ENCODE measurements at places on chromosomes 5 and 9.

GRCh38 chr9:95620722-95621121, 104.0 kb upstream of the PTCH1 start:
- no peak for DNase-seq

- no peak for DNase-seq
Measured at GRCh38 chr5:137281201-137281600, 217.9 kb downstream of the SPOCK1 start.

DNA sequence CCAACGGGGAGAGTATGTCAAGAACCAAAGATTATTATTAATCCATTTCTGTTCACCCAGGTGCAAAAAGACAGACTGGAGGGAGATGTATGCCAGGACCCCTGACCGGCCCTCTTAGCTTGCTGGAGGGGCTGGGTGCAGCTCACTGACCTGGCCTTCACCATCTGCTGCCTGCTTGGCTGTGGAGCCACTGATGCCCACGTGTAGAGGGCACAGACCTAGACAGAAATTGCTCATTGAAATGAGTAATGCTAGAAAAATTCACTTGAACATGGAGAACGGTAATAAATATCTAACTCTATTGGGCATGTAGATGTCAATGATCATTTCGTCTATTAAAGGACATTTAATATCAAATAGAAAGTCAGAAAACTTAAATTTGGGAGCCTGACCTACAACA, 58.8 kb upstream of the ERCC6L2 start:
- no peak for DNase-seq

DNA sequence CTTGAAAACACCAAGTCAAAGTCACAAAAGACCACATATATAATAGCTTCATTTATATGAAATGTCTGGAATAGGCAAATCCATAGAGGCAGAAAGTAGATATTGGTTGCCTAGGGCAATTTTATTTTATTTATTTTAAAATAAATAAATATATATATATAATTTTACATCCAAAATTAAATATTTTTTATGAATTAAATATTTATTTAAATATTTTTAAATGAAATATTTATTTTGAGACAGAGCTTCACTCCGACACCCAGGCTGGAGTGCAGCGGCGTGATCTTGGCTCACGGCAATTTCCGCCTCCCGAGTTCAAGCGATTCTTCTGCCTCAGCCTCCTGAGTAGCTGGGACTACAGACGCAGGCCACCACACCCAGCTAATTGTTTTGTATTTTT, 58.9 kb upstream of the ATG10 start:
- no peak for DNase-seq

GRCh38 chr9:78248635-78249034, 12.8 kb downstream of the CEP78 start:
- no peak for DNase-seq

DNA sequence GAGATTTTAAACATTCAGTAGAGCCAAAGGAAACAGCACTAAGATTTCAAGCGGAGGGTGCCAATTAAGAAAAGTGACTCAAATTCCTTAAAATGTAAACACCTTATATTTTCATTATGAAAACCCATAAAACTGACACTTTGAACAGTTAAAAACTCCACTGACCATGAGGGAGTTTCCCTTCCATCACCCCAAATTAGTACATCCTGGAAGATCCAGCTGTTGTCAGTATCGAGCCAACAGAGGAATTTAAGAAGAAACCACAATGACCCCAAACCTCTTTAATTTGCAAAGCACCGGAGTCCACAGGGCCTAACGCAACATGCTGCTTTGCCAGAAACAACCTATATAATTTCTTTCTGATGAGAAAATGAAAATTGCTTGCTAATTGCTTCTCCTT, 41.3 kb downstream of the ROR2 start:
- DNase-seq = no peak

DNA sequence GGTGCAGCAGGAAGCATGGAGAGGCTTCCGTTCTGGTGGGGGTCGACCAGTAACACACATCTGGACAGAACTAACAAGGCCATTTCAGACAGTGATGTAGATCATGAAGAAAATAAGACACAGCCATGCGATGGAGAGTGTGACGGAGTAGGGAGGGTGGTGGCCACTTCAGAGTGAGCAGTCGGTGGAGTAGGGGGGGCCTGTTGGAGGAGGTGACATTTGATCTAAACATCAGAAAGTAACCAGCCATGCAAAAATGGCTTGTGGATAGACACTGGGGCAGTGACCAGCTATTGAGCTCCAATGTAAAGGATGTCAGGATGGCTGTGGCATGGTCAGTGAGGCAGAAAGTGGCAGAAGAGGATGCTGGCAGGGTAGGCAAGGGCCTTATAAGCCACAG, 65.9 kb downstream of the PPARGC1B start:
- DNase-seq = no peak

DNA sequence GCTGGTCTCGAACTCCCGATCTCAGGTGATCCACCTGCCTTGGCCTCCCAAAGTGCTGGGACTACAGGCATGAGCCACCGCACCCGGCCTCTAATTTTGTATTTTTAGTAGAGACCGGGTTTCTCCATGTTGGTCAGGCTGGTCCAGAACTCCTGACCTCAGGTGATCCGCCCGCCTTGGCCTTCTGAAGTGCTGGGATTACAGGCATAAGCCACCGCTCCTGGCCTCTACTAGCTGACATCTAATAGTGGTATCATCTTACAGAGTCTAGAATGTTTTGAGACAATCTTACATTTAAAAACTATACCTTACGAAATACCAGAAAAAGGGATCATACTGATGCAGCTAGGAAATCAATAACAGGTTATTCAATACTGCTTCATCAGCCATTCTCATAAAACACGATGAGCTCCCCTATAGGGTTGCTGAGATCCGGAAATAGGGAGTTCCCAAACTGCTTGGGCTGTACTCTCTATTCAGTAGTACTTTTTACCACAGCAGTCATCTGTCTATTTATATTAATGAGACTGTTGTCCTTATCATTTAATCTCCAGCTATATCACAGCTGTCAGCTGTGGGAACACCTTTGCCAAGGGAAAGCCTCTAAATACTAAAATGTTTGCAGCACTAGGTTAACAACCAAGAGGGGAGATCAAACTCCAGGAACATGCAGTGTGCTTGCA, 8.1 kb upstream of the UBE2D2 start:
- no peak for DNase-seq

DNA sequence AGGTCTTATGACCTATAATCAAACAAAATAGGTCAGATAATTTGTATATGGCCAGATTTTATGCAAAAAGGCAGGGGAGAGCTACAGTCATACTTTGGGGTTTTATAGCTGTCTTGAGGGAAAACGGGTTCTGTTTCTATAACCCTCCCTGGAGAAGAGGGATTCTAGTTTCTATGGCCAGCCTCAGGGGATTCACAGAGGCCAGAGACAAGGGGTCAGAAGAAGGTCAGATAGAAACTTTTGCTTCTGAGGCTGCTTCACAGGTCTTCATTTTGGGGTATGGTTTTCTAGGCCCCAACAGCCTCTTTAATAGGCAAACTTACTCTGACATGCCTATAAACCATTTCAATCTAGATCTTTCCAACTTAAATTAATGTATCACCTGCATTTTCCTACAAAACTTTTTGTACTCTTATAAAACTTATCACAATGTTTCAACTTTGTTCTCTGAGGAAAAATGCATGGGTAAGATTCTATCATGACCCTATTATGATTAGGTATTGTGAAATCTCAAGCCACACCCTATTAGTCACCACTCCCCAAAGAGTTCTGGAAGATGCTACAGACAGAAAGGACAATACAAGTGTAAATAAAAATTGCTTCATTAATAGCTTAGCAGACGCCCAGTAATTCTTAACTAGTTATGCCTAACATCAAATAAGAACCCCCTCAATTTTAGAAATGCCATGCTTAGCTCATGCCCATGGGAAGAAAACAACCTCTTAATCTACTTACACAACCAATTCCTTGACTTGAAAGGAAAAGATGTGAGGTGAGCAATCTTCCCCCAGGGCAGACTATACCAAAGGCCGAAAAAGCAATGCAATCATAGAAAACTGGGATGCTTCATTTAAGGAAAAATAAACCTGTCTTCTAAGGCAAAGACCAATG, 396.6 kb downstream of the TLR4 start:
- no peak for DNase-seq

Data from fibroblast of the aortic adventitia (primary cell).